DND-41 (cell line): ENCODE measurements at places on chromosomes 4 and X.
A peak's percentile ranks its signal among the peaks of the same experiment; 100 is the strongest.

DNA sequence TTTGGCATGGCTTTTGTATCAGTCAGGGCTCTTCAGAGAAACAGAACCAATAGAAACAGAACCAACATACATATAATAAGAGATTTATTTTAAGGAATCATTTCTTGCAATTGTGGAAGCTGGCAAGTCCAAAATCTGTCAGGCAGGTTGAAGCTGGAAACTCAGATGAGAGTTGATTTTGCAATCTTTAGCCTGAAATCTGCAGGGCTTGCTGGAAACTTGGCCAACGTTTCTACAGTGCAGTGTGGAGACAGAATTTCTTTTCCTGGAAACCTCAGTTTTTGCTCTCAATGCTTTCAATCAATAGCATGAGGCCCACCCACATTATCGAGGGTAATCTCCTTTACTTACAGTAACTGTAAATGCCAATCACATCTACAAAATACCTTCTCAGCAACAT lies 45.4 kb downstream of the COMMD8 start:
- no peak for DNase-seq

- DNase-seq = peak; percentile 2
Observed at GRCh38 chrX:1443496-1444075, 9.1 kb downstream of the ASMTL start.

DNA sequence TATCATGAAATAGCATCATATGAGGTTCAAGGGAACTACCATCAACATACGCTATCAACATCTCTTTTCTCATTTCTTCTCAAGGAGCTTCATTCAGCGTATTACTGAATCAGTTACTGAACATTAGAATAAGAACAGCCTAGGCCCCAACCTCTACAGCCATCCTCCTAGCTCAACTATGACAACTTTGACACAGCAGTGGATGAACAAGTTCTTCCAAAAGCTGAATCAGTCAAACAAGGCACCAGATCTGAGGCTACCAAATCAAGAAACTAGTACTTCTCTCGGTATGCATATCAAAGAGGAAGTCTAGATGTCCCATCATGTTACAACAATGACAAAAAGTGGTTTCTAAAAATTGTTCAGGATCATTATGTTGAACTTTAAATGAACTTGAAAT lies 57.4 kb downstream of the GATB start:
- DNase-seq = no peak

- no peak for DNase-seq
Observed at GRCh38 chrX:22184096-22184495, 88.6 kb upstream of the CBLL2 start.

DNA sequence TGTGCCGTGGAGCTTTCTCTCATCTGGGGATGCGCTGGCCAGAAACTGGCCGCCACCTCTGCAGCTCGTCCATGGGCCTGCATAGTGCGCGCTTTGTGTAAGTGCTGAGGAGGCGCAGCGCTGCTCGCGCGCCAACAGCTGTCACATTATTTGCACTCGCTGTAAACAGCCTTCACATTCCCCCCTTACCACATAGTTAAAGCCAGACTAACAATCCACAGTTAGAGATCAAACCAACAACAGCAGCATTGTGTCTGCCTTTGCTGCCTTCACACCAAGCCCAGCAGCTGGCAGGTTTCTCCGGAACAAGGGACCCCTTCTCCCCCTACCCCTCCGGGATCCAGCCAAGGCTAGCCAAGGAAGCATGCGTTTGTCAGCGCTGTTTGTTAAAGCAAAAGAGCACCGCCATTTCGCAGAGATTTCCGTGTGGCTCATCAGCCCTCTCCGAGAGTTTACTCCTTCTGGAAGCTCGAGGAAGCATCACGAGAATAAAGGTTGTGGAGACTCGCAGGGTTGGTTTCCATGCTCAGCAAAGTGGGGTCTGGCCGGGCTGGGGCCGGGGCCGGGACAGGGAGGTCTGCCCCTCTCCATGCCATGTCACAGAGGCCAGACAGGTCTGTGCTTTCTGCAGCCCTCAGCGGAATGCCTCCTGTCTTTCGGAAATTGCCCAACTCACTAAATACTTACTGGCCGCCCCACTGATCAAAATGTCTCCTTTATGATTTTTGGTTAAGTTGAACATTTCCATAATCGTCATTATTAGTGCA lies 11.0 kb downstream of the BCOR start:
- DNase-seq = no peak

DNA sequence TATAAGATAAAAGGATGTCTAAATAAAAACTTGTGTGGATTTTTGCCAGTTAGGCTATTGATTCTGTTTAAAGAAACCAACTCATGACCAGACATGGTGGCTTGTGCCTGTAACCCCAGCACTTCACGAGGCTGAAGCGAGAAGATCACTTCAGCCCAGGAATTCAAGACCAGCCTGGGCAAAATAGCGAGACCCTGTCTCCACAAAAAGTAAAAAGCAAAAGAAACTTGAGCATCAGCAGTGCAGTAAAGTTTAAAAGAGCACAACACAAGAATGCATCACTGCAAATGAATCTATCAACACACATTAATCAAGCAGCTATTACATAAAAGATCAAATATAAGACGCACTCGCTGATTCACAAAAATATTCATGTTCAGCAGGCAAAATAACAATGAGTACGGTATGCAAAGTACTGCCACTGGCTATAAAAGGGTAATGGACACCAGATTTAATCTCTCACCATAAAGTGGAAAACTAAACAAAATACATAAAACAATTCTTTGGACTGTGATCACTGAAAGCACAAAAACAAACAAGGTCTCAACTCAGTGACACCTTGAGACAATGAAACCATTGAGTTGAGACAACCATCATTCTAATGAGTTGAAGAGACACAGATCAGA lies 41.3 kb downstream of the LRBA start:
- DNase-seq = no peak

DNA sequence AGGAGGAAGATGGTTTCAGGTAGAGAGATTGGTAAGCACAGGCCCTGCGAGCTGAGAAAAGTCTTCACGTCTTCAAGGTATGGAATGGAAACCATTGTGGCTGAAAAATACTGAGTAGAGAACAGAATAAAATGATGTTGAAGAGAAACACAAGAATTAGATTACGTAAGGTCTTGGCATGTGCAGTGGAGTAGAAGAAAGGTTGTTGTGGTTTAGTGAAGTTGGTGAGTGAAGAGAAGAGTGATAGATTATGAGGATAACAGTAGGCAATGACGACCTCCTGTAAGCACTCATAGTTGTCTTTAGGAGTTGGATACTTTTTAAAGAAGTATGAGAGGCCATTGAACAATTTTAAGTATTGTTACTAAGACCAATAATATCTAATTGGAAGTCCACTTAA lies 642.6 kb downstream of the PCDH7 start:
- no peak for DNase-seq

GRCh38 chr4:87499403-87500091 lies 29.6 kb downstream of the SPARCL1 start:
- DNase-seq = no peak

- DNase-seq = no peak
Observed at GRCh38 chr4:151952137-151952536, 191.3 kb upstream of the GATB start.

DNA sequence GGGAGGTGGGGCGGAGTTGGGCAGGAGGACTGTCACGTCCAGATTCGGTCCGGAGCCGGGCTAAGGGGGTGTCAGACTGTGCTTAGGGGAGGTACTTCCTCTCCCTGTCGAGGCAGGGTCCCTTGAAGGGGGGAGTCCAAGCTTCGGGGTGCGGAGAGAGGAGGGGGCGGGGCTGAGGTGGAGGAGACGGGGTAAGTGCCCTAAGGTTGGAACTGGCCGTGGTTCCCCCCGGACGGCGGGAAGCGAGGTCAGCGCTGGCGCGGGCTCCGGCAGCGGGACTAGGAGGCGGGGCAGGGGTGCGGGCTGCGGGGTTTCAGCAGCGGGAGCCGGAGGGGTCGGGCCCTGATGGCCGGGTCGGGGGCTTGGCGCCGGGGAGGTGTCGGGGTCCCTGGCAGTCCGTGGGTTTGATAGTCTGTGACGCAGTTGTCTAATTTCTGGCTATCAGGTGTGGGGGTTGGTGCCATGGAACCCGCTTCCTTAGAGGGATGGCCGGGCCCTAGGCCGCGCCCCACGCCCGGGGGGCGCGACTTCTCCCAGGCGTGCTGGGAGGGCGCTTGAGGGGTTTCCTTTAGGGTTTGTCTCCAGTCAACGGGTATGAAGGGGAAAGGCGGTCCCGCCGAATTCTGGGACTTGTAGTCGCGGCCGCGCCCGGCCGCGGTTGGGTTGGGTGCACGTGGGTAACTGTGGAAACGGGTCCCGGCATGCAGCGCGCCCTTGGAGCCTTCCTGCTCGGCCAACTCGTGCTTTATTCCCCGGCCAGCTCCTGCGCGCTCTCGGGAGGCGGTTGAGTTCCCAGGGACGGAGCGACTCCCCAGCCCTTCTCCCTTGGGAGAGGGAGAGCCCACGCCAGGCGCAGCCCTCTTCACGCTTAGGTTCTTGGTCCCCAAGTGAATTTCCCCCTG lies 1.5 kb downstream of the DCUN1D4 start:
- DNase-seq = peak; percentile 92

DNA sequence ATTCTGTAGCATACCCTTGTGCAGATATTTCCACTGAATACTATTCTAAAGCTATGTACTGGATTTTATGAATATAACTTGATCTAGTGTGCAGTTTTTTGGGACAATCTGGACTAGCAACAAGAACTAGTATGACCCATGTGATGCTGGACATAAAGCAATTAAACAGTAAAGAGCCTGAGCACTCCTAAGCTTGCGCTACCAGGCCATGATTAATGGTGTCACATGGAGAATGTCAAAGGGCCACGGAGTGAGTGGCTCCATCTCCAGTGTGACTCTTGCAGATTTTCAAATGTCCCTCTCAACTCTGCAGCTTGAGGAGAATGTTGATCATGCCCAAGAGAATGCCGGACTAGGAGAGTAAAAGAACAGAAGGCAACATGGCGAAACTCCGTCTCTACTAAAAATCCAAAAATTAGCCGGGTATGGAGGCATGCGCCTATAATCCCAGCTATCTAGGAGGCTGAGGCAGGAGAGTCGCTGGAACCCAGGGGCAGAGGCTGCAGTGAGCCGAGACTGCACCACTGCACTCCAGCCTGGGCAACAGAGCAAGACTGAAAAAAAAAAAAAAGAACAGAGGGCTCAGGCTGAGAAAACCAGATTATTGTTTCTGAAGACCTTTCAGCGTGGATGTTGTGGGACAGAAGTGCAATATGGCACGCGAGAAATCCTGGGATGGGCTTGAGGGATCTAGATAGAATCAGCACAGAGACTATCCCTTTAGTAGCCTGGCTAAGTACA lies 45.0 kb downstream of the TIGD2 start:
- DNase-seq = no peak

DNA sequence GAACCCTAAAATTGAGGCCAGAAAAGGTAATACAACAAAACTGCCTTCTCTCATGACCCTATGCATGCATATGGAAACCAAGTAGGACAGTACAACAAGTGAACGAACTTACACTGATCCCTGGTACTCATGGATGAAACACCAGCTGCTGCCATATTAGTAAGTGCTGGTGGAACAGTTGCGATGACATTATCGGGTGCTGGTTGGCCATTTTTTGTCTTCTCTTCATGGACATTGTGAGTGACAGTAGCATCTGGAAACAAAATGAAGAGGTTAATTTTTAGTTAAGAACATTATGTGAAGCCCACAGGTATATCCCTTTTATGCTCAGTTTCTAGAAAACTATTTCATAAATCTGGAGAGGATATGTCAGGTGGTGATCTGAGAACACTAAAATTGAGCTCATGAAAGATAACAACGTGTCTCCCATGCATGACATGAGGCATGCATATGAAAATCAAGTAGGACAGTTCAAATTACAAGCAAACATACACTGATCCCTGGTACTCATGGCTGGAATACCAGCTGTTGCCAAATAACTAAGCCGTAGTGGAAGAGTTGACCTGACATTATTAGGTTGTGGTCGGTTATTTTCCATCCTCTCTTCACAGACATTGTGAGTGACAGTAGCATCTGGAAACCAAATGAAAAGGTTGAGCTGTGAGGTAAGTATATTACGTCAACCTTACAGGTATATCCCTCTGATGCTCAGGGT lies 74.2 kb upstream of the CT45A1 start:
- DNase-seq = no peak

- DNase-seq = no peak
Observed at GRCh38 chr4:185086053-185086452, 57.0 kb upstream of the SLC25A4 start.

GRCh38 chrX:129655547-129656249 lies 942 bp upstream of the APLN start:
- DNase-seq = peak; percentile 34

- no peak for DNase-seq
Observed at GRCh38 chr4:48620831-48621230, 130.8 kb downstream of the ZAR1 start.
